ENCODE measurements at places on chromosomes 6 and 20.

DNA sequence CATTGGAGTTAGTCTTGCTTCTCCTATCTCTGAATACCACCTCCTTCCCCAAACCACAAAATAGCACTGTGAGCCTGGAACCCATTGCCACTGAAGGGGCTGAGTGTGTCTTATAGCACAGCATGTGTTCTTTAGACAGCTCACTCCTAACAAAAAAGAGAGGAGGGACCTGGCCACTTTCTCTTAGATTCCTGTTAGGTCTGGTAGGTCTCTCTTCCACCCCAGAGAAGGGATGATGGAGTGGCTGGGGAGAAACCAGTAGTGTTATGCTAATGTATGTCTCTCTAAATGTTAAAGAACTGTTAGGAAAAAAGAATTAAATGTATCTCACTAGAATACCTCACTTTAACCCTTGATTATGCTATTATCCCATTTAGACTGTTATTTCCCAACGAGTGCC, 340.3 kb downstream of the EPHA7 start:
- DNase-seq = no peak

GRCh38 chr20:14632906-14633305, 295.5 kb upstream of the FLRT3 start:
- no peak for DNase-seq

DNA sequence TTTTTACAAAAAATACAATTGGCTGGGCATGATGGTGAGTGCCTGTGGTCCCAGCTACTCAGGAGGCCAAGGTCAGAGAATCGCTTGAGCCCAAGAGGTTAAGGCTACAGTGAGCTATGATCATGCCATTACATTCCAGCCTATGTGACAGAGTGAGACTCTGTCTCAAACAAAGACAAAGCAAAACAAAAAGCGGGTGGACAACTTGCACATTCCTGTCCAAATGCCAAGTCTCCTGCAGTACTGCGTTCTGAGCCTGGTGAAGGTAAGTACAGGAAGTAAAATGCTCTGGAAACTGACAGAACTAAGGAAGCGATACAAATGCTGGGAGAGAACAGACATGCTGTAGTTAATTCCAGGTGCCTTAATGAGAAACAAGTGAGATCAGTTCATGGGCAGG, 20.4 kb upstream of the TMEM242 start:
- DNase-seq = no peak

- DNase-seq = no peak
Observed at GRCh38 chr20:3123542-3123941, 36.1 kb downstream of the FASTKD5 start.

DNA sequence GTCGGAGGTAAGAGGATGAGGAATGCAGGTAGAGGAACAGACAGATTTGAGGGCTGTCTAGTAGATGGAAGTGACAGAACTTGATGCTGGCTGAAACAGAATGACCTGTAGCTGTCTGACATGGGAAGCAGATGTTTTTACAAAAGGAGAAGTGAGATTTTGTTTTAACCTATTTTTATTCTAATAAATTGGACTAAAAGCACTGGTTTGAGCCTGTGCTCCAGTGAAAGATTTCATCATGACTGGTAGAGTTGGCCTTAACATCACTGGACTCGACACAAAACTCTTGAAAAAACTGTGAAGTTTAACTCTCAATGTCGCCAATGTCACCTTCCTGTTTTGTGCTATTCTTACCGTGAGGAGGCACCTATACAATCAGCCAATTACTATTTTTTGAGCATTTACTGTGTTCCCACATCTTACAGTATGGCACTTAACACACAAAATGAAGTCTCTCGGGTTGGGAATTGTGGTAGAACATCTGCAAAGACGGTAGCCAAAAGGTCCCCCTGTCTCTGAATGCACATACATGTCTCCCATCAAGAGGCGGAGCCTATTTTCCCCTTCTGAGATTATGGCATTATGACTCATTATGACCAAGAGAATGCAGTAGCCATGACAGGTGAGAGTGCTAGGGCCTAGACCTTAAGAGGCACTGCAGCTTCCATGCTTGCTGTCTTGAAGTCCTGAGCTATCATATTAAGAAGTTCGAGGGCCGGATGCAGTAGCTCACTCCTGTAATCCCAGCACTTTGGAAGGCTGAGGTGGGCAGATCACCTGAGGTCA, 93.2 kb downstream of the FOXF2 start:
- DNase-seq = no peak

GRCh38 chr6:42394151-42394550, 57.6 kb downstream of the TRERF1 start:
- DNase-seq = no peak

- no peak for DNase-seq
Observed at GRCh38 chr6:133806382-133807140, 82.4 kb upstream of the TCF21 start.

DNA sequence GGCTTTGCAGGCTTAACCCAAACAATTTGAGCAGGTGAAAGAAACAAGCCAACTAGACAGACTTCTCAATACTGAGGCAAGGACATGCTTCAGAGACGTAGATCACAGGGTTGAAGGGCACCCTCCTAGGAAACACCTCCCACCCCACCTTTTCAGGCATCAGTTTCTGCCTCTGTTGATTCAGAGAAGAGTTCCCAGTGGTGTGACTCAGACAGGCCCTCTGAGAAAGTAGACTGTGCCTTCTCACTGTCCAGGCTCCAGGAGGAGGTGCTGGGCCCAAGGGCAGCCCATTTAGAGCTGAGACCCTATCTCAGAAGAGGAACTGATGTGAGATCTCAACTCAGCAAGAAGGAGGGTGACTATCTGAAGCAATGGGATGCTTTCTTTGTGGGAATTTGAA, 108.1 kb downstream of the FAM50B start:
- DNase-seq = no peak

DNA sequence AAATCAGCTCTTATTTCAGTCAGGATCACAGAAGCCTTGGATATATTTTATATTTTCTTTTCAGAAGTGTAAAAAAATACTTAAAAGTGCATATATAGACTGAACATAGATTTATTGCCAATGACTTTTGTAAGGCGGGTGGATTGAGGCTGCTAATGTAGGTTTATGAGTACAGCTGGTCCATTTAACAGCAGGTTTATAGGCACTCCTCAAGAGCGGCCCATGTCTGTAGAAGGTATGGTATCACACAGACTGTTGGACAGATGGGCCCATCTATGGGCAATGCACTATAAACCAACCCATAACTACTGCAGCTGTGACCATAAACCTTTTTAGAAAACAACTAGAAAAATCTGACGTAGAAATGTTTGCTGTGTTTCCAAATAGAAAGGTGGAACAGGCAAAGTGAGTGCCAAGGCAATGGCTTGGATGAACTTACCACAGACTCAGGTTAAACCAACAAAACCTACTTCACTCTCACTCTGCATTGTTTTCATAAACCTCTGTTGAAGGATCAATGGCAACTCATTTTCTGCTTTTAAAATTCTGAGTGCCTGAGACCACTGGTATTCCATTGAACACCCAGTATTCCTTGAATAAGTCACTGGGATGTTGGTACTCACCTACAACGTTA, 170.6 kb upstream of the EYA4 start:
- DNase-seq = no peak

DNA sequence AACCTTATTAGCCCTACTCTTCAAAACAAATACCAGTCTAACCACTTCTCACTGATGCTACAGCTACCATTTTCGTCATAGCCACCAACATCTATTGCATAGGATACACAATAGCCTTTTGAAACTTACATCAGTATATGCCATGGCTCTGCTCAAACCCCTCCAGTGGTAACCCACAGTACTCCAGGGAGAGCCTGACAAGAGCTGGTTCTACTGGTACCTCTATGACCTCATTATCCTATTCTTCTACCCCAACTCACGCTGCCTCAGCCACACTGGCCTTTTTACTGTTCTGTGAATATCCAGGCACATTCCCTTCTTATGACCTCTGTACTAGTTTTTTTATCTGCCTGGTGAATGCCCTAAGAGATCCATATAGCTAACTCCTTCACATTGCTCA, 157.6 kb downstream of the ARHGAP18 start:
- no peak for DNase-seq

- DNase-seq = no peak
Observed at GRCh38 chr20:44106615-44107014, 80.4 kb downstream of the JPH2 start.

- DNase-seq = no peak
Observed at GRCh38 chr20:14957402-14957801, 620.0 kb upstream of the FLRT3 start.

DNA sequence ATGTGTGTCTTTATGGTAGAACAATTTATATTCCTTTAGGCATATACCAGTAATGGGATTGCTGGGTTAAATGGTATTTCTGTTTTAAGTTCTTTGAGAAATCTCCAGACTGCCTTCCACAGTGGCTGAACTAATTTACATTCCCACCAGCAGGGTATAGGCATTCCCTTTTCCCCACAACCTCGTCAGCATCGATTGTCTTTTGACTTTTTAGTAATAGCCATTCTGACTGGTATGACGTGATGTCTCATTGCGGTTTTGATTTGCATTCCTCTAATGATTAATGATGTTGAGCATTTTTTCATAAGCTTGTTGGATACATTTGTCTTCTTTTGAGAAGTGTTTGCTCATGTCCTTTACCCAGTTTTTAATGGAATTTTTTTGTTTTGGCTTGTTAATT, 5.3 kb upstream of the TASP1 start:
- no peak for DNase-seq

DNA sequence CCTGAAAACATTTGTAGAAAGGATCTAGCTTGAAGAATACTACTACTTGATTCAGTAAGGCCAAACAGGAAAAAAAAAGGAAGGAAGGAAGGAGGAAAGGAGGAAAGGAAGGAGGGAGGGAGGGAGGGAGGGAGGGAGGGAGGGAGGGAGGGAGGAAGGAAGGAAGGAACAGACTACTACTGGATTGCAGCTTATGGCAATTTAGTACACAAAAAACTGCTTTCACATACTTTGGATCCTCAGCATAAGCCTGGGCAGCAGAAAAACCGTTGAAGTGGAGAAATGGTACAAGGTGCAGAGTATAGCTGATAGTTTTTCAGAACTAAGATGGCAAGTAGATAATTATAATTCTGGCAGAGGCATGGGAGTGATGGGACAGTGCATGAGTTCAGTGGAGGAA, 201.6 kb downstream of the BTBD9 start:
- DNase-seq = no peak

- no peak for DNase-seq
Observed at GRCh38 chr20:32804817-32805216, 14.9 kb upstream of the MAPRE1 start.

Data from amniotic stem cell (primary cell).